Mammary epithelial cell (primary cell): ENCODE measurements at places on chromosomes 4 and X. TPM values are rescaled to one million over a fixed set of nuclear protein-coding genes. Genes with fewer than 3 reads are reported as not detected.

STBD1 gene
- total RNA-seq: 11.7 TPM

USP51 gene
- total RNA-seq: 2.3 TPM

SLC38A5 gene
- 4.5 TPM for total RNA-seq

PNMA3 gene
- total RNA-seq: not detected in 2 replicates

TMPRSS11D gene
- total RNA-seq: not detected in 2 replicates

CXCR3 gene
- not detected for total RNA-seq

ABCD1 gene
- total RNA-seq: 2.8 and 4.0 TPM in 2 replicates

TGIF2LX gene
- not detected for total RNA-seq

KDM5C gene
- total RNA-seq: 125 TPM

HEPH gene
- total RNA-seq: 5.7 and 6.5 TPM in 2 replicates

USP17L27 gene
- total RNA-seq: not detected in 2 replicates

GRCh38 chr4:15654593-15655222, 449 bp downstream of the FBXL5 start:
- DNase-seq: peak; percentile 38

- peak; percentile 4 for DNase-seq
Measured at GRCh38 chr4:24382381-24382780, 202.0 kb downstream of the DHX15 start.

DNA sequence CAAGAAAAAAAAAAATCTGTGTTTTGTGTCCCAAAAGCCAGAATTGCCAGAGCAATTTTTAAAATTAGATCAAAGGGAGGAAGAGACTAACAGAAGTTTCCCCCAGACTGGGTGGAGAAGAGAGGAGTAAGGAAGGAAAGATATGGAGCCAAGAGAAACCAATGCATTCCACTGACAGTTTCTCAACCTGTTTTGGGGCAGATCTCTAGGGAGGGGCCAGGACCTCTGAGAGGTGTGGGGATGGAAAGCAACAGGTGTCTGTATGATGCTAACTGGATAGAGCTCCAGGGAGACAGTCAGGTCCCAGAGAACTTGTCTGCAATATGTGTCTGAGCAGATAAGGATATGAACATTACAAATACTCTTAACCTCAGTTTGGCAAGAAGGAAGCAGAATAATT, 22.7 kb upstream of the GAB1 start:
- no peak for DNase-seq

DNA sequence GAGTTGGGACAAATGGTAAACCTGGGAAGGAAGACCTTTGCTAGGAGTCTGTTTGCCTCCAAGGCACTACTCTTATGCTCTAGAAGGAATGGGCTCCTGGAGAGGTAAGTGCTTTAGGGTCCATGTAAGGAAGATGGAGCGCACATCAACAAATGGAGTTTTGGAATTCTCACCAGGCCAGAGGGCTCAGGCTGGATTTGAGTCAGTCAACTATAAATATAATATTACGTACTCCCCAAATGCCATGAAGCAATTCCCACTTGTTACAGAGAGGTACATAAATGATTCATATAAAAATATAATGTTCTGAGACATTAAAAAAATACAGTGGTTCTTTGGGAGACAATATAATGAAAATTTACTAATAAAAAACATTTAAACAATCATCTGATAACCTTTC, 1.6 kb upstream of the SLC9B1 start:
- no peak for DNase-seq

DNA sequence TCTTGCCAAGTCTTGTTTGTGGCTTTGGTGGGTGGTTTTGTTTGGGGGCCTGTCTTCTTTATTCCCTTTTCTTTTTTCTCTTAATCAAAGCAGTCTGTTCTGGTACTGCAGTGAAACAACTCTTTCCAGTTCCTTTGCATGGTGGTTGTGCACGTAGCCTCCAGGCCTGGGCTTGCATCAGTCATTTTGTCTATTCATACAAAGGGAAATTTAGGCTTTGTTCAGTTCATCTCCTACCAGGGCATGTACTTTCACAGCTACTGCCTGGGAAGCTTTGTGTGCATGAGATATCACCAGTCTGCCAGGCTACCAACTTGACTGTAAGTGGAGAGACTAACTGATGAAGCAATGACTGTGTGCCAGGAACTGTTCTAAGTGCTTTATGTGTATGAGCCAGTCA, 8.5 kb downstream of the TRIM2 start:
- DNase-seq: peak; percentile 60

GRCh38 chr4:40600850-40601249, 28.8 kb downstream of the RBM47 start:
- DNase-seq: no peak

- no peak for DNase-seq
Measured at GRCh38 chr4:54902976-54903375, 222.4 kb downstream of the KDR start.

- DNase-seq: no peak
Measured at GRCh38 chr4:8727131-8727530, 134.6 kb downstream of the CPZ start.

GRCh38 chrX:107135049-107135964, 16.7 kb upstream of the RBM41 start:
- peak; percentile 61 for DNase-seq

GRCh38 chr4:99361268-99361898, 8.8 kb upstream of the ADH1C start:
- DNase-seq: no peak

- DNase-seq: no peak
Measured at GRCh38 chr4:179586460-179586859, 2144.2 kb upstream of the AGA start.

DNA sequence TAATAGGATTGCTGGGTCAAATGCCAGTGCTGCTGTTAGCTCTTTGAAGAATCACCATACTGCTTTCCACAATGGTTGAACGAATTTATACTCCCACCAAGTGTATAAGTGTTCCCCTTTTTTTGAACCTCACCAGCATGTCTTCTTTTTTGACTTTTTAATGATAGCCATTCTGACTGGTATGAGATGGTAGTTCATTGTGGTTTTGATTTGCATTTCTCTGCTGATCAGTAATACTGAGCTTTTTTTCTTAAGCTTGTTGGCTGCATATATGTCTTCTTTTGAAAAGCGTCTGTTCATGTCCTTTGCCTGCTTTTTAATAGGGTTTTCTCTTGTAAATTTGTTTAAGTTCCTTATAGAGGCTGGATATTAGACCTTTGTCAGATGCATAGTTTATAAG, 14.8 kb downstream of the USP38 start:
- DNase-seq: no peak

DNA sequence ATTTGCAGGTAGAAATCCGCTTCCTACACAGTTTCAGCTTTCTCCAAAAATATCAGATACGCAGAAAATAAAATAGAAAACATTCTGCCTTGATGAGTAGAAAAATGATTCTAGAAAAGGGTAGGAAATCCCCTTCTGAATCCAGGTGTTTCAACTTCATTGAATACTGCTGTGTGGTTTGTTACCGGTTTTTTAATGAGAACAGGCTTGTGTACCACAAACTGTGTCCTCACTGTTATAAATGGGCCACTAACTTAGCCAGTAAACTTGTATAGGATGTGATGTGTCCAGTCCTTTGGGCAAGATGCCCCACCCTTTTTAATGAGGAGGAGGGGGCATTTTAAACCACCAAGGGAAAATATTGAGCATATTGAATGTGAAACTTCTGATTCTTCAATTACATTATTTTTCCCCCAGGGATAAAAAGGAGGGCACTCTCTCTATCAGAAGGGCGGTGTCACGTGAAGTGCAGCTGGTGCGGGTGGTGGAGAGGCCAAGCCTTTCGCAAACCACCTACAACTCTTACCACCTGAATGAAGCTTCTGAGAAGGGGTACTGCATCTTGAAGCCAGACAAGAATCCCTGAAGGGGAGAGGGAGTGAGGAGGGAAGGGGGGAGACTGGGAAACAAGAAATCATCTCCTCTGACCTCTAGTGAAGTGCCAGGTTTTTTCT, 4.5 kb downstream of the CXXC4 start:
- no peak for DNase-seq

- DNase-seq: no peak
Measured at GRCh38 chr4:66489370-66489769, 819.1 kb upstream of the EPHA5 start.

DNA sequence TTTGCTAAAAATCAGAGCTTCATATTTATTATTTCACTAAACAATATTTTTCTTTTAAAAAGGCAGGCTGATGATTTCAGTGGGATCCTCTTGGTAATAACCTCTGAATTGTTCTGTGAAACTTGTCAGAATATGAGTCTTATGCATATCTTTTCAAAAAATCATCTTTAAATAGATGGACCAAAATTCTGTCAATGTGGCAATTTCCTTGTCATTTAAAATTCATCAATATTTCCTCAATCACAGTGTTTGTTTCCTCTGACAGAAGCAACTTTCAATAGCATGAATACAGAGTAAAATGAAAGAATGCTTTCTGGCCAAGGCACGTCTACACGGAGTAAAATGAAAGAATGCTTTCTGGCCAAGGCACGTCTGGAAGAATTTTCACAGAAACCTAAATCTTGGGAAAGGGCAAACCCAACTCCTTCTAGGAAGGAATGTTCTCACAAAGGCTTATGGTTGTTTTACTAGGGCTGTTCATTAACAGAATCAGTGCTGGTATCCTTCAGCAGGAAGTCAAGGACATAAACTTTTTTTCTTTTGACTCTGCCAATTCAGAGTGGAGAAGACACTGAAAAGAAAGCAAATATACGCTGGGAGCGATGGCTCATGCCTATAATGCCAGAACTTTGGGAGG, 99.0 kb upstream of the GPR34 start:
- no peak for DNase-seq

- no peak for DNase-seq
Measured at GRCh38 chr4:7390336-7390735, 44.4 kb downstream of the PSAPL1 start.

DNA sequence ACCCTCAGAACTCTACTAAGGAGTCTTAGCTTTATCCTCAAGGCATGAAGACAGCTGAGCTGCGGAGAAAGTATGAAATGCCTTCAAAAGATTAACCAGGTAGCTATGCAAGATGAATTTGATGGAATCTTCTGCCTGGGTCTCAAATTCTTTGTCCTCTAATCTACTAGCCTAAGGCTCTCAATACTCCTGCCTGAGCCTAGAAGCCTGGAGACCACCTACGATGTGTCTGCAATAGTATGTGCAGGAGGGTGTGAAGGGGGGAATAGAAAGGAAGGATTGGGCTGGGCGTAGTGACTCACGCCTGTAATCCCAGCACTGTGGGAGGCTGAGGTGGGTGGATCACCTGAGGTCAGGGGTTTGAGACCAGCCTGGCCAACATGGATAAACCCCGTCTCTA, 178.2 kb upstream of the GPC4 start:
- DNase-seq: no peak

DNA sequence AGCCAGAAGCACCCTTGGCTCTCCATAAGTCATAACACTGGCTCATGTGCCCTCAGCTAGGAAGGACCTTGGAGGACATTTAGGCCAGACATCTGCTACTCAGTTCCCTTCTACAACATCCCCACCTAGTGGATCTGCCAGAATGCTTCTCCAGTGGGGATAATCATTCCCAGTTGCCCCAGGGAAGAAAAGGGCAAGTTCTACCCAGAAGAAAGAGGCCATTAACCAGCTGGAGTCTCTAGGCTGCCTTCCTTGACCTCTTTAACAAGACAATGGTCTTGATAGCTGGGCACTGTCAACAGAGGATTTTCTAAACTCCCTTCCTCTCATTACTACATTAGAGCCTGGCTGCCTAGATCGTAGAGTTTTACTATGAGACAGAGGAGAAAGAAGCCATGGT, 42.0 kb downstream of the LGI2 start:
- peak; percentile 26 for DNase-seq

DNA sequence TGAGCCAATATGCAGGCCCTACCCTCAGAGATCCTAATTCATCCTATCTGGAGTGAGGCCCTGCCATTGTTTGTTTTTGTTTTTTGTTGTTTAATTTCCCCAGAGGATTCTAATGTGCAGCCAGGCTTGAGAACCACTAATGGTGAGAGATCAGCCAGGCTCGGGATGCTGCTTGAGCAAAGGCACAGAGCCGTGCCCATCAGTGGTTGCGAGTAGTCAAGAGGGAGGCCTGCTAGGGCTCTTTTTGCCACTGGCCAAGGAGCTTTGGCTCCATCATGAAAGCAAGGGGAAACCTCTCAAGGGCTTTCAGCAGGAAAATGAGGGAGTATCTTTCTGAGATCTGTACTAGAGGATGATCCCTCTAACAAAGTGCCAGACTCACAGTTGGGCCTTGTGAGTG, 2.7 kb downstream of the TCEANC start:
- no peak for DNase-seq

DNA sequence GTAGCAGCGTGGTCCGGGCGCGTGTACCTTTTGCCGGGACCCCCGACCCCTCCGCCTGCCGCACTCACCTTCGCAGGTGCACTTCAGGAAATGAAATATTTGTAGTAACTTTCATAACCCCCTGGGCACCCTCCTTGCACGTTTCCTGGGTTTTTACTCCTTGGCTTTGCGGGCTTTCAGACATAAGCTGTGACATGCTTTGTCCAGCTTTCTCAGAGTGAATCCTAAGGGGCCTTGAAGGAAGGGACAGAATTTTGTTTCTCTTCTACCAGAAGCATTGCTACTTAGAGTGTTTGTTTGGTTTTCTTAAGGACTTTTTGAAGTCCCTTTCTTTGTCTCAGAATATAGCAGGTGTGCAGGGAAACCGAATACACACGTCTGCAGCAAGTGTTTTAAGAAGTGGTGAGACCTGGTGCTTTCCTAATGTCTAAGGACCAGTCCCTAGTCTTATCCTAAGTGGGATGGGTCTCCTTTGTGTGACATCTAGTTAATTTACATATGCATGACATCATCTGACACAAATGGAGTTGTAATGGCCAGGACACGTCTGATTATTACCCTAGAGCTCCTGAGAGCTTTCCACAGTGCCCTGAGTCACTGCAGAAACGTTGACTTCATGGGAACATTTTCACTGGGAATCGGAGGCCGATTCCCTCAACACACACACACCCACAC, 1.3 kb downstream of the FAM149A start:
- no peak for DNase-seq

DNA sequence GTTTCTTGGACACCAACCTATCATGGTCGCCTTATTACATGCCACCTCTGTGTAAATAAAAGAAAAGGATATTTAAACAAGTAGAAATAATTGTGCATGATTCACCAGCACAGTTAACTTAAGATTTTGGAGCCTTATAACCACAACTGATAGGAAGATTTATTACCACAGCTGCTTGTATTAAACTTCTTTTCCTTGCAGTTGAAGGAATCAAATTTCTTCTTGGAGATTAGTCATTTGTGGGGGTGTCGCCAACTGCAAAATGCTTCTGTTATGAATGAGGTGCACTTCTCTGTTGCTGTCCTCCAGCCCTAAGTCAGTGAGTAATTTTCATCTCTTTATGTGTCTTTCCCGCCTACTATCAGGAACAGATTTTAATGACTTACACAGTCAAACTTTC, 73.3 kb downstream of the OR13H1 start:
- peak; percentile 5 for DNase-seq

GRCh38 chrX:2837961-2838360, 9.2 kb downstream of the GYG2 start:
- no peak for DNase-seq

- DNase-seq: peak; percentile 27
Measured at GRCh38 chr4:128068918-128069317, 7.8 kb downstream of the LARP1B start.

DNA sequence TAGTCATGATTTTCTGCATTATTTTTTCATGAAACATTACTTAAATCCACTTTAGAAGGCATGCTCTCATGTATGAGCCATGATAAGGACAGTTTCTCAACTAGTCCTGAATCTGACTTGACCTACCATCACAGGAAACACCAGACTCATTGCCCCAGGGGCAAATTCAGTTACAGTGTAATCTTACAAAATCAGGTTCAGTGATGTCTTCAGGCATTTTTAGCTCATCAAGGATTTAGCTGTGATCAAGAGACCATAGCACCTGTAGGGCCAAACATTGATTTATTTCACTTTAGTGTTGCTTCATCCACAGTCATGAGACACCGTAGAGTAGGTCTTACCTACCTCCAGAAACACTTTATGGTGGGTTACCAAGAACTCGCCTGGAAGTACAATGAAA, 3.1 kb upstream of the TASL start:
- no peak for DNase-seq
